ENCODE measurements at places on chromosomes 7 and 10.

DNA sequence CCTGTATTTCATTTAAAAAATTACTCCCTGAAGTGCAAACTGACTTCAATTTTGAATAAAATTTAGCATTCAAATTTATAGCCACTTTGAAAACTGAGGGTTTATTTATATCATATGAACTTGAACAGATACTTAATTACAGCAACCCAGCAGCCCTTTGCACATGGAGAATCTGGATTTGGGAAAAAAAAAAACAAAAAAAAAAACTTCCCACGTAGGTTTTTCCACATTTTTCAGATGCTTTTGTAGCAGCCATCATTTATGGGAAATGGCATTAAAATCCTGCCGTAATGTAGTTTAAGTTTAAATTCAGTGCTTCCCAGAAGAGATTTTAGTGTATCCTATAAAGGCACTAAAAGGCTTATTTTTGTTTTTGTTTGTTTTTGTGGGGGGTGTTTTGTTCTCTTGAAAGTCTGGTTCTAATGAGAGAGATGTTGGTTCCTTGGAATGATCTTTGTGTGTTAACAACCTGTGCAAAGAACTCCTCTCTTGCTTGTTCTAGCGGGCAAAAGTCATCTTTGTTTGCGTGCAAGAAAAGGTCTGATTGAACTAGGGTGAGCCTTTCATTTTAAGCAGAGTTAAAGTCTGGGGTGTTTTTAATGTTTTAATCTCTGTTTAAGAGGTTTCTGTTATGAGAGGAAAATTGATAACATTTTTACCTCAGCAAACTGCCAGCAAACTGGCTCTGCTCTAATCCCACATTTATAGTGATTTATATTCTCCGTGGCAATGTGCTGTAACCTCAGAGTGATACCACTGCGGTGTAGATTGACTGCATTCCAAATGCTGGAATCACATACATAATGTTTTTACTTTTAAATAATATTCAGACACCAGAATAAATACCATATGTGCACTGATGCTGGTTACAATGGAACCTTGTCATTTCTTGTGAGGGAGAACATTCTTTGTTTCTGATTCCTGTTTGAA lies 105.5 kb downstream of the WNT2 start:
- DNase-seq: no peak

- DNase-seq: no peak
These were observed 84.7 kb downstream of the CREM start for GRCh38 chr10:35211390-35211789.

GRCh38 chr10:68752711-68753350 lies 31.8 kb downstream of the CCAR1 start:
- DNase-seq: no peak

- no peak for DNase-seq
These were observed 503.7 kb downstream of the TNS3 start for GRCh38 chr7:47078241-47078640.

DNA sequence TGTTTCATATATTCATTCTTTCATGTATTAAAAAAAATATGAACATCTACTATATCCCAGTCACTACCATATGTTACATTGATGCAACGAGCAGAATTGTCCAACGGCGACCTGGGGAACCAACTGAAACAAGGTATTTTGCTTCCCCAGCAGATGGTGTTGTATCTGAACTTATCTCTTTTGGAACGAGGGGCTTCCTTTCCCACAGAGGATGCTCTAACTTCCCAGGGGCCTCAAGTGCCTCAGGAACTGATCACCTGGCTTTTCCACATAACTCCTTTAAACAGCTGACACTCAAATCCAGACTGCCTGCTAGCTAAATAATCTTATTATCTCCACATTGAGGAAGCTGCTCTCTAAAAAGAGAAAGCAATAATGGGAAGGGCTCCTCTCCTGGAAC lies 259.3 kb downstream of the HTR7 start:
- no peak for DNase-seq

DNA sequence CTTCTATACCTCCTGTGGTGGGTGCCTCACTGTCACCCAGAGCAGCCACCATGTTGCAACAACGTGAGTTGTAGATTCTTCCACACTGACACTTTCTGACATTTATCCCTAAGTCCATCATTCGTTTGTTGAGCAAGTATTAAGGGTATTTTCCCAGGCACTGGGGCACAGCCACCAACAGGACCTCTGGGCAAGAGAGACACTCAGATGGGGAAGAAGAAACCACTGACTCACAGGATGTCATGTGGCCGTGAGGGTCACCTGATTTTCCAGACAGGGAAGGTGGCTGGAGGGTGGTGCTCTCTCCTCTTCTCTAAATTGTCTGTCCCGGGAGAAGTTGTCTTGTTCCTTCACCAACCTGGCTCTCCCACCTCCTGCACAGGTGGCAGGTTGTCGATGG lies 51.7 kb upstream of the PPIF start:
- no peak for DNase-seq

DNA sequence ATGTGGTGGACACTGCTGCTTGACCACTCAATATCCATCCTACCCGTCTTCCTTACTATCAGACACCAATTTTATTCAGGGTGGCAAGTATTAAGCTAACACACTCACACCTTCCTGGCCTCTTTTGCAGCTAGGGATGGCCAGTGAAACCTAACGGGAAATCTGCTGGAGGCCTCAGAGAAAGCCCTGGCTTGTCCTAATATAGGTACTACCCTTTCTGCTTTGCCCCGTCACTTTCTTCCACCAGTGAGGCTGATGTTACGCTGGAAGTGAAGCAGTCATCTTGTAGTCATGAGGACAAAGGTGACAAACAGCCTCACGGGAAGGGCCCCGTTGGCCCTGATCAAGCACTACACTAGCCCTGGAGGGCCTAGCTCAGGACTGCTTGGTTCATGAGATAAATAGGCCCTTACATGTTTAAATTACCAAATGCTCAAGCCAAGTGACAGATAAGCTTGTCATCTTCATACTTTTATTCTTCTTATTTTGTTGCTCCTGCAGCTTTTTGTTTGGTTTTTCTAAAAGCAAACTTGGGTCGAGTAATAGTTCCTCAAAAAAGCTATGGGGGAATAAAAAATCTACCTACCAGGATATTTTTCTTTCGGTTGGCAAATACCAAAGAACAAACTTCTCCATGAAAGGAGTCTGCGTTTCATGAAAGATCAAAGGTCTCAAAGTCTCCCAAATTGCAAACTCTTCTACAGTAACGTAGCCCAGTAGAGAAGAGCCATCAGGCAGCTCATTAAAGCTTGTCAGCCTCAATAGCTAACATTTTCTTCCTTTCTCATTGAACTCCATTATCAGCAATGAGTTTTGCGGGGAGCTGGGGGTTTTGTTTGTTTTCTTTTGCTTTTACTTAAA lies 17.5 kb downstream of the CREB3L2 start:
- no peak for DNase-seq

DNA sequence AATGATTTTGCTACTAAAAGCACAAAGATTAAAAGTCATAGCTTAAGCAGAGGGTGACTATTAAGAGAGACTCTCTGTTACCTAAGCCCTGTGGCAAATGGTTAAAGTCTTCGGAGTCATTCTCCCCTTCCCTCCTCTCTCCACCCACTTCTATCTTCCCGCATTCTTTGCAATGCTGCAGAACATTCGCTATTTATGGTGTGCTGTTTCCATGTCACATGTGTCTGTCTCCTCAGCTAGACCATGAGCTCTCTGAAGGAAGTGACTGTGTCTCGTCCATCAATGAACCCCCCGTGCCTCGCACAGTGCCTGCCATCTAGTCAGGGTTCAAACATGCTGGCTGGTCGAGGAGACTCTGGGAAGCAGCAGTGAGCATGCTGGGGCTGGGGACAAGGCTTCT lies 272.4 kb downstream of the USP6NL start:
- DNase-seq: no peak

GRCh38 chr7:10939237-10939910 lies 34.3 kb upstream of the PHF14 start:
- DNase-seq: no peak

GRCh38 chr7:33673029-33673700 lies 232.2 kb upstream of the BMPER start:
- DNase-seq: no peak

DNA sequence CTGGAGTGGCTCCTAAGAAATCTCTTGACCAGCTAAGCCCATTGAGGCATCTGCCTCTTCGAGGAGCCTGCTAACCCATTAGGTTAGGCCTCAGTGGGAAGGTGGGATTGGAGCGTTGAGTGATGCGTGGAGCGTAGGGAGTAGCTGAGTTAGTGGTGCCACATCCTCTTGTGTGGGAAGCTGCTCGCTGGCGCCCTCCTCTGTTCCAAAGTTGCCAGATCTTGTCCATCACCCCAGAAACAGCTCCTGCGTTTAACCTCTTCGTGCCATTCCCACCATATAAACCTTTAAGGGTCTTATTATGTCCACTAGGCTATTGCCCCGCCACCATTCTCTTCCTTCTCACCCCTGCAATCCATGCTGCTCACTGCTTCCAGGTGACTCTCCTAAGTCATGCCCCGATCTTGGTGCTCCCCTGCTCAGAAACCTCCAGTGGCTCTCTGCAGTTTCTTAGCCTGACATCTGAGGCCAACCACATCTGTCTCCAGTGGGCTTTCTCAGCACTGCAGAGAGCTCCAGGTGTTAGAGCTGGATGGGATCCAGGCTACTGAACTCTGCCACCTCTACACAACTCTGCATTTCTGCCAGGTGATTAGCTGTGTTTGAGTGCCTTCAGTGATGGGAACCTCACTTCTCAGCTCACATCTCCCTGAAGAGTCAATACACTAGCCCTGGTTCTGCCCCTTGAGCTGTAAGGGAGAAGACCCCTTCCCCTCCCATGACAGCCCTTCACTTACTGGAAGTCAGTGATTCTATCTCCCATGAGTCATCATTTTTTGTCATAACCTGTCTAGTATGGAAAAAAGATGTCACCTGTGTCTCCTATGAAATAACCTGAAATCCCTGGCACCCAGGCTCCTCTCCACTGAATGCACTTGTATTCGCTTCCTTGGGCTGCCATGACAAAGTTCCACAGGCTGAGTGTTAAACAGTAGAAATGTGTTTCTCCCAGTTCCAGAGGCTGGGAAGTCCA lies 65.0 kb upstream of the FGFR2 start:
- DNase-seq: no peak

DNA sequence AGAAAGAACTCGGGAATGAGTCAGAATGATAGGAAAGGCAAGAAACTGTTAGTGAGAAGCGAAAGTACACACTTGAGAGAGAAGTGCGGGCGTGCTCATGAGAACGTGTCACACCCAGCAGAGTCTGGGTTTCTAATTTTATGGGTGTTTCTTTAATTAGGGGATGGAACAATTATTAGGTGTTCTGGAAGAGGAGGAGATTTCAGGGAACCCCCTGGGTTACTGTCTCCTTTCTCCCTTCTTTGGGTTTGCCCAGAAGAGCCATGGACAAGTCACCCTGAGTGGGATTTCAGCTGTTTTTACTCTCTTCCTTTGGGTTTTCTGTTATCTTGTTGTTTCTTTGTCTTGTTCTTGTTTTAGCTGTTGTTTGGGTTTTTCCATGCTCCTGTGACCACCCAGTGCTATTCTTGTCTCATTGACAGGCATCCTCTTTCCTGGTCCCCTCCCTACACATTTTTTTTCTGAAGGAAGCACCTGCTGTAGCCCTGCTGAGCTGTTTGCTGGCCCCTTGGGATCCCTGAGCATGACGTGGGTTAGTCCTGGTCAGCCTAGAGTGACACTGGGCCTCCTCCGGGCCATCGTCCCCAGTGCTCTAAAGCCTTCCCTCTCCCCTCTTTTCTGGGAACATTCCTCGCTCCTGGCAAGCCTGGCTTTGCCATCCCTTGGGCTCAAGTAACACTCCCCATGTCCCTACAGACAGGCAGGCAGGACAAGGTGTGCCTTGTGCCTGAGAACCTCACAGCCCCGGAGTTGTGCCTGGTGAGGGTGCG lies 3.5 kb downstream of the SH2D4B start:
- no peak for DNase-seq

DNA sequence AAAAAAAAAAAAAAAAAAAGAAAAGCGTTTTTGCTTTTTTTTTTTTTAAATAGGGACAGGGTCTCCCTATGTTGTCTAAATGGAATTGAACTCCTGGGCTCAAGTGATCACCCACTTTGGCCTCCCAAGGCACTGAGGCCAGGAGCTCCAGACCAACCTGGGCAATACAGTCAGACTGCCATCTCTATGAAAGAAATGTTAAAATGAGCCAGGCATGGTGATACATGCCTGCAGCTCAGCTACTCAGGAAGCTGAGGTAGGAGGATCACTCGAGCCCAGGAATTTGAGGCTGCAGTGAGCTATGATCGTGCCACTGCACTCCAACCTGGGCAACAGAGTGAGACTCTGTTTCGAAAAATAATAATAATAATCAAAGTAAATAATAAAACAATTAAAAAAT lies 16.5 kb upstream of the LMTK2 start:
- DNase-seq: no peak

DNA sequence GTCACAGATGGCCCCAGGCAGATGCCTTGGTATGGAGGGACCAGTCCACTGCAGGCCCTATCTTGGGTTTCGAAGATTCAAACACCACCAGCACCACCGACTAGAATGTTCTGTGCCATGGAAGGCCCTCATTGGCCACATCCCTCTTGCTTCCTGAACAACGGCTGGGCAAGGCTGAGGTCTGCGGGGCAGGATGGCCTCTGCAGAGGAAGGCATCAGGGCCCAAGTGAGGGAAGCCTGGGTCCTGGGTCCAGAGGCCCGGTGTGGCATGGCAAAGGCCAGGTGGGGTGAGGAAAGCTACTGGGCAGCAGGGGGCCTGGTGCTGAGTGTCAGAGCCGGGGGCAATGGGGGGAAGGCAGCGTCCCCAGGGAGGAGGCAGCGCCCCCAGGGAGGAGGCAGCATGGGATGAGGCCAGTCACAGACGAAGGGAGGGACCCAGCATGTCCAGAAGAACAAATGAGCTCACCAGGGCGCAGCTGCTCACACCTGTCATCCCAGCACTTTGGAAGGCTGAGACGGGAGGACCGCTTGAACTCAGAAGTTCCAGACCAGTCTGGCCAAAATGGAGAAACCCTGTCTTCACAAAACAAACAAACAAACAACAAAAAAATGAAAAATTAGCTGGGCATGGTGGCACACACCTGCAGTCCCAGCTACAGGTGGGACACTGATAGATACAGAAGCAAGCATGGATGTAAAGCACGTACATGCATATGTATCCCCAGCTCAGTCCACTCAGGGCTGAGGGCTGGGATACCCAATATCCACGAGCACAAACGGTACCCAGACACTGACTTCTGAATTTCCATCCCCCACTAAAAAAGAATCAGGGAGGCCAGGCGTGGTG lies 64.4 kb downstream of the PROSER2 start:
- DNase-seq: no peak

- no peak for DNase-seq
These were observed 135.2 kb downstream of the RGS10 start for GRCh38 chr10:119407254-119407777.

DNA sequence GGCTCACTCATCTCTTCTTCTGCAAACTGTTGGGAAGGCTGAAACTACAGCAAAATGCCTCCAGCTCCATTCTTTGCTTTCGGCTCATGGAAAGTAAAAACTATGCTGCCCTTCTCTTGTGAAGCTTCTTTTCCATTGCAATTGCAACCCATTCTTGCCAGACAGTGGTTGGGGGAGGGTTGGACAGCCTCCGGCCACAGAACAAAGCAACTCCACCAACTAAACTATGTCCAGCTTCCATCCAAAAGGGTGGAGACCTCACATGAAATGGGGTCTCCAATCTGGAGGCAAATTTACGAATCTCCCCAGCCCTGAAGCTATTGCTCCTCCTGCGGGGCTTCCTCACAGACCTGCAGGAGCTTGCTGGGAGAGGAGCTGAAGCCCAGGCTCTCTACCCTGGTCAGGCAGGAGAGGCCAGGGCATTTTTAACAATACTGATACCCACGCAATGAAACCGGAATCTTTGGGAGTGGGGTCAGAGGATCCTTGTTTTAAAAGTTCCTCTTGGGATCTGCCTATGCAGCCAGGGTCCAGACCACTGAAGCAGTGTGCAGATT lies 549 bp downstream of the GPNMB start:
- no peak for DNase-seq

All from activated CD4-positive, alpha-beta T cell treated with anti-CD3 and anti-CD28 coated beads, Interleukin-2, amount 50 U/mL, for 1 hour (primary cell).